Suppressor macrophage treated with lipopolysaccharide for 1 hour (primary cell): ENCODE measurements at places on chromosomes 4 and X.

DNA sequence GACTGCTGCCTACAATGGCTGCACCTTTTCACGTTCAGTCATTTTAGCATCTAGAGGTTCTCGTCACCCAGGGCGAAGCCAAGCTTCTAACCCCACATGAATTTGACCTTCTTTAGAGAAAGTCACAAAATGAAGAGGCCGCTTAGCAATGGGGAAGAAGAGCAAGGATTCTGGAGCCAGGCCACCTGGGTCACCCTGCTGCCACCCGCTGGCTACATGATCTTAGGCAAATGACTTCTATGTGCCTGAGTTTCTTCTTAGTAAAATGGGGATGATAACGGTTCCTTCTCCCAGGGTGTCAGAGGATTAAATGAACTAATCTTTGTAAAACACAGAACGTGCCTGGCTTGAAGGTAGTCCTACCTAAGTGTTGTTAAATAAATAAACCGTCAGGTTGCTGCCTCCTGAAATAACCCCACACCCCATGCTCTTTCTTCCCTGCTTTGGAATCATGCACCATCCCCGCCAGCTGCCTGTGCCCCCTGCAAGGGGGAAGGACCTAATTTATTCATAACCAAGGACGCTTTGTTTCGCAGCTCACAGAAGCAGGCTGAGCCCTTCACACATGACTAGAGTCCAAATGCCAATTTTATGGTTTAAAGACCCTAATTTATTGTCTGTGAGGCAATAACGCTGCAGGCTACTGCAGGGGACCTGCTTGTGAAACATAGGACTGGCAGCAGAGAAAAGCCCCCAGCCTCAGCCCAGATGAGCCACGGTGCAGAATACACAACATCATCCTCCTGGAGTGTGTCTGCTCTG lies 28.6 kb upstream of the NSG1 start:
- no peak for DNase-seq

DNA sequence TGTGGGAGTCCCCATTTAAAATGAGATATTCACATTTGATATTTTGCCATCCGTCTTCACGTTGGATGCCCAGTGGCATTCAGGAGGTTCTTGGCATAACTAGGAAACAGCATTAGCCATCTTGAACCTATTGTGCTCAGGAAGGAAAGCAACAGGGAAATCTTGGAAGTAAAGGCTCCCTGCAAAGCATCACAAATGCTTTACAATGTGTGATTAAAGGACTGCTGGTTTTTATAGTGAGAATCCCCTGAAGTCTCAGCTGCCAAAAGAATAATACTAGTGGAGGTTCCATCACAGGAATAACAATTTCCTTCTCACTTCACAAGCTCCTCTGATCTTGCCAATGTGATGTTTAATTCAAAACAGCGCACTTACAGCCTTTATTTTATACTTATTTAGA lies 49.7 kb upstream of the NPNT start:
- no peak for DNase-seq

DNA sequence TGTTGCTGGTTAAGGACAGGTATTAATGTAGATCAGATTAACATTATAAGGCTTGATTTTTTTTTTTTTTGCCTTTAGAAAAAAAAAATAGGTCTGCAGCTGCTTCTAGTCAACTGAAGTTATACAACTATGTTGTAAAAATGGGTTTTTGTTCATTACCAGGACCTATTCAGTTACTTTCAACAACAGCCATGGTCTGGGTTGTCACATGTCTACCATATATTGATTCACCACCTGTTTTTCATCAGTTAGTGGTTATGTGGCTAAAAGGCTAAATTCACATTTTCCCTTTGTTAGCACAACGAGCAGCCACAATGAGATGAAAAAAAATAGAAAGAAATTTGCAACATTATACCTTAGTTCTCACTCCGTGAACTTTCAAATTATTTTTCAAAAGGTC lies 45.5 kb downstream of the GLRB start:
- DNase-seq = no peak

GRCh38 chr4:62771983-62772557 lies 1571.9 kb downstream of the ADGRL3 start:
- DNase-seq = no peak
